ENCODE measurements at places on chromosomes 3 and 15. TPM values are rescaled to one million over a fixed set of nuclear protein-coding genes. Genes with fewer than 3 reads are reported as not detected.

Gene MNS1
- total RNA-seq: 15.7 TPM

DNA sequence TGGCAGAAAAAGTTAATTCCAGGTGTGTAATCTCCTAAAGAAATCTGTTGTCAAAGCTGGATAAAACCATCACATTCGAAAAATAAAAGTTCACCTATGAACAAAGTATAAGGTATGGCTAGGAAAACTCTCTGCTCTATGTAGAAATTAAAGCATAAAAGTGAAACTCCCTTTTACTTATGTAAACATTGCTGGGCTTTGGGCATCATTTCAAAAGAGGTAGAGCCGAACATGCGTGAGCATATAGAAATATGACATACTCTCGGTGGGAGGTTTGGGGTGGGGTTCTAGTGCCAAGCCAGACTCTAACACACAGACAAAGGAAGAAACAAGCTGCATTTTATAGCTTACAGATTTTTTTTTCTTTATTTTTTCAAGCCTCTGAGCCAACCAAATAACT lies 306.8 kb upstream of the ATP11B start:
- H3K27ac ChIP-seq: no peak overlapping the region
- H3K4me3 ChIP-seq: no peak overlapping the region
- H3K4me1 ChIP-seq: no peaks in the 10 kb centered on the region

Gene MEIS2
- 13.7 TPM for total RNA-seq

- no peaks in the 10 kb centered on the region for H3K27me3 ChIP-seq
- no peak for DNase-seq
- no peaks in the 10 kb centered on the region for H3K4me1 ChIP-seq
Observed at GRCh38 chr3:56164436-56164835, 303.8 kb downstream of the ERC2 start.

Gene SH2D7
- not detected for total RNA-seq

- no peak for DNase-seq
- no peaks in the 10 kb centered on the region for H3K27me3 ChIP-seq
- no peaks in the 10 kb centered on the region for H3K4me1 ChIP-seq
- no peak overlapping the region for H3K4me3 ChIP-seq
- H3K36me3 ChIP-seq: no peaks in the 10 kb centered on the region
Observed at GRCh38 chr15:73677146-73677607, 7.0 kb upstream of the CD276 start.

Gene C3orf52
- total RNA-seq: 32.0 TPM

Gene IL20RB
- 3.5 TPM for total RNA-seq

- no peaks in the 10 kb centered on the region for H3K4me1 ChIP-seq
- no peak overlapping the region for H3K27ac ChIP-seq
- no peaks in the 10 kb centered on the region for H3K36me3 ChIP-seq
Observed at GRCh38 chr3:124383051-124383450, 347.2 kb upstream of the UMPS start.

GRCh38 chr3:145070795-145071194 lies 1090.2 kb downstream of the PLOD2 start:
- no peak overlapping the region for H3K4me3 ChIP-seq
- no peak overlapping the region for H3K27ac ChIP-seq
- no peaks in the 10 kb centered on the region for H3K4me1 ChIP-seq
- H3K36me3 ChIP-seq: no peaks in the 10 kb centered on the region

DNA sequence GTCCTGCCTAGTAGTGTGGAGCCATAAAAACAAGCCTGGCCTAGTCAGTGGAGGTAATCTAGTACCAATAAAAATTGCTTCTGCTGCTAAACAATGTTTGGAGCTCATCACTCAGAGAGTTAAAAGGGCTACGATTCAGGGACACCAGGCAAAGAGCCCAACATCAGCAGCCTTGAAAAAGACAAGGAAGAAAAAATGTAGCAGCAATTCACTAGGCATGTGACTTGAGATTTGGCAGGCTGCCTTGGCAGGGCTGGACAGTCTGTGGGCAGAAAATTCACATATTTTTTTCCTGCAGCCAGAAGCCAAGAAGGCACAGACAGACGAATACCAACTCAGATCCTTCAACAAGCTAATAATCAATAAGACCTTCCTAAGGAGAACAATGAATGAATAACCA lies 47.2 kb downstream of the IGSF11 start:
- H3K4me3 ChIP-seq: no peak overlapping the region
- no peak for DNase-seq
- no peaks in the 10 kb centered on the region for H3K27me3 ChIP-seq
- H3K27ac ChIP-seq: no peak overlapping the region
- no peaks in the 10 kb centered on the region for H3K36me3 ChIP-seq

Gene LRRC31
- total RNA-seq: 1.0 TPM

Measured in upper lobe of left lung (tissue), 6 donors.